Putamen (tissue), 1 donor: ENCODE measurements at places on chromosomes 4 and X.

DNA sequence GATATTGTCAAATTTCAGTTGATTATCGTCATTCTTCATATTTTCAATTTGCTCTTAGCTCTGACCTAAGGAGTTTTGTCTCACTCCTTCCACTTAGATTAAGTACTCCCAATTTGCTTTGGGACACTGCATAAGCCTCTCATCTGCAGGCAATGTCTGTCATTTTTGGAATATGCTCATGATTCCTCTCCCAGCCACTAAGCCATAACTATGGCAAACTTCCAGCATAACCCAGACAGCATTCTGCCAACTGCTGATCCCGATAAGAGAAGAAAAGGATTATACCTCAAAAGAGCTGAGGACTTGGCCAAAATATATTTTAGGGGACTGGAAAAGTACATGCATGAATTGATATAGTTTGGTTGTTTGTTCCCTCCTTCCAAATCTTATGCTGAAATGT lies 444.4 kb downstream of the GABRG1 start:
- DNase-seq: no peak

- DNase-seq: no peak
These were observed 9.3 kb downstream of the CNKSR2 start for GRCh38 chrX:21383546-21383945.

GRCh38 chrX:96591421-96591820 lies 93.2 kb upstream of the DIAPH2 start:
- DNase-seq: peak; percentile 14

- DNase-seq: no peak
These were observed 154.9 kb downstream of the PJA1 start for GRCh38 chrX:69010339-69010738.

DNA sequence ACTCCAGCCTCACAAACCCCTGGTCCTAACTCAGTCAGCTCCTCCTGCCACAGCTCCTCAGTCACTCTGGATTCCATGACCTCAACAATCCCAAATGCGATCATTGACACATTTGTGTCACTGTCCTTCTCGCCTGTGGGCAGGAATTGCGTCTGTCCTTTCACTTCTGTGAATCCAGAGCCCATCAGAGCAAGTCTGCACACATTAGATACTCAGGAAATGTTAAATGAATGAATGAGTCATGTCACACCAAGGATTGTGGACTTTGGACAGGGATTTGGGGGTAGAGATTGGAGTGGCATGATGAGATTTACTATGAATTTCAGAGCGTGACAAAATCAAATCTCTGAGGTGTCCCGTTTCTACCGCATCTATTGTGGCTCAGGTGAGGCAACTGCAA lies 11.8 kb upstream of the CLDN24 start:
- no peak for DNase-seq

- no peak for DNase-seq
These were observed at the start of gene APLN for GRCh38 chrX:129654652-129655546. Gene APLN, minus strand, starts transcription at chrX:129654956. Its CDS starts 326 bp downstream, at chrX:129654630.

DNA sequence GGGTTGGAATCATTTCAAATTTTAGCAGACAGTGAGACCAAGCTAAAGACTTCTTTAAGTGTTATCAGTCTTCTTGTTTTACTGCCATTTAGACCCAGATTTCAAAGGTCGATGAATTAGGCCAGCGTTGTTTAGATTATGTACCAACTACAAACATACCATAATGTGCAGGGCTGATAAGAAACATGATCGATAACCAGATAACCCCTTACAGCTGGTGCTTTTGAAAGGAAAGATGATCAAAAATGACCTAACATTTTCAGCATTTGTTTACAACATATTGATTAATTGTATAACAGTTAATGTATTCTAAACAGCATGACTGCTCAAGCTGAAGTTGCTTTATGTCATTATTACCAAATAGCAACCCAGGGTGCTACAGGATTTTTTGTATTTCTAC lies 400.4 kb upstream of the FAM241A start:
- no peak for DNase-seq

- DNase-seq: no peak
These were observed 59.7 kb downstream of the MAB21L2 start for GRCh38 chr4:150641612-150642011.

DNA sequence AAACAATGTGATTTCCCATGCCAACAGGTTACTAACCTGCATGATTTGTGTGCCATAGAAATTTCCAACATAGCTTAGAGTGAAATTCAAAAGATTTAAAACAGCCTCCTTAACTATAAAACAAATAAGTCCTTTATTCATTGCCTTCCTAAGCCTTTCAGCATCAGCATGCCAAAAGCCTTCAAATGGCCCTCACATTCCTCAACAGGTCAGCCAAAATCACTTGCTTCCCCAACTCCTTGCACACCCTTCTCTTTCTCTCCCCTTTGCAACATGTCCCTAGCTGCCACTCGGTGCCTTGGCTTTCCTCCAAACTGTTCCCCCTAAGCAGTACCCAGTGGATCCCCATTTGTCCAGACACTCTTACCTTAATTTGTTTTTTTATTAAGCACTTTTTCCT lies 74.9 kb upstream of the PCDH19 start:
- no peak for DNase-seq

GRCh38 chrX:30657196-30658161 lies 4.3 kb downstream of the GK start:
- no peak for DNase-seq
